ENCODE measurements at places on chromosomes 2 and 18.

GRCh38 chr18:51955136-51955535, 384.9 kb upstream of the DCC start:
- DNase-seq = no peak

DNA sequence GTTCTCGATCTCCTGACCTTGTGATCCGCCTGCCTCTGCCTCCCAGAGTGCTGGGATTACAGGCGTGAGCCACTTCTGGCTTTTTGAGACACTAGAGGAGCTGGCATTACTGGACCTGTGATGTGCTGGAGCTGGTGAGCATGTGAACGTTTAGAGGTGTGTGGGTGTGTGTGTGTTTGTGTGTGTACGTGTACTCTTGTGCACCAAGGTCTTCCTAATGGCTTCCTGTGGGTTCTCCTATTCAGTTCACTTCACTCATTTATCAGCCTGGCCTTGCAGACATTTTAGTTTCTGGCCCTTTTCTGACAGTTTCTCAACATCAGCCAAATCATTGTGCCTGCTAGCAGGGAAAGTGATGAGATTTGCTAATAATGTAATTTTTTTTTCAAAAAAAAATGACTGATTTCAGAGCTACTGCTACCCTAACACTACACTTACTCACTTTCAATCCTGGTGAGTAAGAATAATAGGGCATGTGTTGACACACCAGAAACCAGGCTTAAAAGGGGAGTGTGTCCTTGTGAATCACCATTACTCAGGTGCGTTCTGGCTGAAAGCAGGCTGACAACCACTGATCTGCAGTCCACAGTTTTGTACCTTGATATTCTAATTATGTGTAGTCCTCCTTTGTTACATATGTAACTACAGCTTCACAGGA, 41.0 kb upstream of the ACTR3 start:
- no peak for DNase-seq

DNA sequence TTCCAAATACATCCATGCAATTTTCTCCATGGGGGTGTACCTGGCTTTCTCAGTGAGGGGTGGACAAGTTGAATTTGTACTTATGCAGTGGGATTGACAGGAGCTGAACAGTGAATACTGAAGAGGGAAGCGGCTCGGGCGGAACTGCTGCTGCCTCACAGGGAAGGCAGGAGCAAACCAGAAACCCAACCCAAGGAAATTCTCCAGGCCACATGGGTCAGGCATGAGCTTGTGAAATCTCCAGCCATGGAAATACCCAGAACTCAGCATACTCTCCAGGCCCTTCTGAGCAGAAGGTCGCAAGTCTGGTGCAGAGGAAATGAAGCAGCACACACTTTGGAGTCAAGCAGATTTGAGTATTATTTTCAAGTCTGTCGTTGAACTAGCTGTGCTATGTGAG, 26.5 kb upstream of the INO80C start:
- DNase-seq = no peak

GRCh38 chr2:141770530-141770929, 360.3 kb downstream of the LRP1B start:
- DNase-seq = no peak

DNA sequence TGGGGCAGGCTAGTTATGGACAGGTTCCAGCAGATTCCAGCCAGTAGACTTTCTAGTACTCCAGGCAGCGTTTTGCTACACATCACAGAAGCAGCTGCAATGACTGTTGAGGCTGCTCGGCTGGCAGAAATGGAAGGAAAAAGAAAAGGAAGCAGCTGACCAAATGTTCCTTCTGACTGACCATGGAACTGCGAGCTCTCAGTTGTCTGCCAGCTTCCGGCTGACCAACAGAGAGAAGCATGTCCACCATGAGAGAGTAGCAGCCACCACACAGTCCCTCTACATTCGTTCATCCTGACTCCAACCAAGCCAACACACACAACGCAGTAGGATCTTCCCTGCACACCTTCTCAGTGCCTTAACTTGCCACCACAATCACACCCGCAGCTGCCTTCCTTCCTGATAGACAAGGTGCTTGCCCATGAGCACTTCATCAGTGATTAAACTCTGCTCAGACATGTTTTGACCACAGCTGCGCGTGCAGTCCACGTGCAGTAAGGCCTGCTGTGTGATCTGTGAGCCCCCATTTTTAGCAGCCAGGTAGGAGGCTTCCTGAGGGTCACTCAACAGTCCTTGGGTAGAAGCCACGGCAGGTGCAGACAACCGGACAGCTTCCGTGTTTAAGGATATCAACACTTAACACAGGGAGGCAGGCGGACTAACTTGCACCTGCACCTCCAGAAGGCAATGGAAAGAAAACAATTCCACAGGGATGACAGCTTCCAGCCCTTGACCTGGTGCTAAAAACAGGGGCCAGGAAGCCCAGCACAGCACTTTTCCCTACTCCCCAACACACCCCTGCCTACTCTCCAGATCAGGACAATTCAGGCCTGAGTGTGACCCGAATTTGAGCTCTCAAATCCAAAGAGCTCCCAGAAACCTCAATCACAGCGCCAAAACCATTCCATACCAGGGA, 996 bp downstream of the TGFBRAP1 start:
- no peak for DNase-seq

- DNase-seq = no peak
These were observed 70.9 kb downstream of the APOB start for GRCh38 chr2:20972792-20973565.

GRCh38 chr2:213766062-213766461, 481.8 kb downstream of the SPAG16 start:
- no peak for DNase-seq

GRCh38 chr2:107323946-107324565, 438.1 kb upstream of the ST6GAL2 start:
- no peak for DNase-seq

- DNase-seq = no peak
These were observed 27.0 kb downstream of the CRYGD start for GRCh38 chr2:208097313-208097712.

GRCh38 chr2:234322766-234323465, 174.0 kb downstream of the ARL4C start:
- DNase-seq = no peak

DNA sequence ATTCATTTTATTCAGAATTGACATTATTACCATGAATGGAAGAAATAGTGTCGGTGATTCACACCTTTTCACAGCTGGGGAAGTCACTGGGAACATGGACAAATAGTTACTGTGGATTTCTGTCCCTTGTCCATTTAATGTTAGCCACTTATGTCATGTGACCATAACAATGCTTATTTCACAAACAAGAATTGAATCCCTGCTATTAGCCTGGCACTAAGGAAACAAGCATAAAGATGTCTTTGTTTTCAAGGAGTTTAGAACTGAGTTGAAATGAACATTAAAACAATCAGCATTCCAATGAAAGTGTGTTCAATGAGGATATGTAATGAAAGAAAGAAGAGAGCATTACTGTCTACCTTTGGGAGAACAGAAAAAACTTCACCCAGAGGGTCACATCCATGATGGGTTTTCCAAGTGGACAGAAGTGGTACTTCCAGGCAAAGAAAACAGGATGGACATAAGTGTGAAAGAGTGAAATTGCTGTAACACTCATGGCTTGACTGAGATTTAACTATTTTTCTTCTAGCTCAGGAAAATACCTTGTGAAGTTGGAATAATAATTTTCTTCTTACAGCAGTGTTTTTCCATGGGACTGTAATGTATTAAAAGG, 324.5 kb upstream of the UBE2E3 start:
- DNase-seq = no peak

GRCh38 chr2:68464651-68465050, 2.4 kb downstream of the FBXO48 start:
- DNase-seq = no peak

DNA sequence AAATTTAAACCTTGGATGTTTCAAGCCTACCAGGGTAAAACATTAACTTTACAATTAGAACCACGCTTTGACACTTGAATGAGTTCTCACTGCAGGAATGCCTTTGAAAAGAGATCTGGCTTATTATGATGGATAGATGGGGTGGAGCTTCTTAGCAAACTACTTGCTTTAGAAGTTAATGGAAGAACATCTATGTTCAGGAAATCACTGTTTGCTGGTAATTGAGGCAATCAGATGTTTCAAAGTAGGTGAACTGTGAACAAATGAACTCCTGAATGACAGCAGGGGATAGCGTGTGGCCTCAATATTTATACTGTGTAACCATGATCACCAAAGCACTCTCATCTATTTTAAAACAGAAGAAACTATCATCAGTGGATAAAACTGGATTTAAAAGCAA, 383.6 kb downstream of the PIK3C3 start:
- DNase-seq = no peak

GRCh38 chr2:174281736-174282135, 33.4 kb upstream of the OLA1 start:
- DNase-seq = no peak

DNA sequence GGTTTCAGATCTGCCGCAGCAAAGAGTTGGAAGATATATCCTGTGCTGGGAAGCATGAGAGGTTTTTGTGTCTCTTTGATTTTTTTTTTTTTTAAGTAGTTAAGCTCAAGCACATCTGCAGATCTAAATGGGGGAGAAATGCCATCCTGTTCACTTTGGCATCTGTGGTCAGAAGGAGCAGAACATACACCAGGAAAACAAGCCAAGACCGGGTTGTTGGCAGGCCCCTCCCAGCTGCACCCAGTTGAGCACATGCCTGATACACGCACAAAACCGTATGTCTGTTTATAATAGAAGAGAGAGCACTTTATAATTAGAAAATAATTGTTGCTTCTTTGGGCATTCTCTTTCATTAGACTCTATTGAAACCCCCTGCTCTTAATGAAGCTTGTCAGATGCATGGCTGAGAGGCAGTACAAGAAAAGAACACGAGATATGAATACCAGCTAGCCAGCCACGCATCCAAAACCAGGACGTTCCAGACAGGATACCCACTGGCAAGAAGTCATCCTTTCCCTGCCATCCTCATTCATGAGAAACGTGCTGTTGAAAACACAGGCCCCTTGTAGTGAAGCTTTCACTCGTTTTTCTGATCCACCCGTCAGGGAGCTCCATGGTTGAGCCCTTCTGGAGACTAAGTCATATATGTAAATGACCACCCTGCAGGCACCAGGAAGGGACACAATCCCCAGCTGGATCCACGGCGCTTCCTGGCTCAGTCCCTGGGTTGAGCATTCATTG, 152.2 kb downstream of the ALPK2 start:
- DNase-seq = no peak

GRCh38 chr2:154452471-154452870, 246.0 kb upstream of the KCNJ3 start:
- DNase-seq = no peak

GRCh38 chr18:62810682-62811081, 95.3 kb downstream of the PHLPP1 start:
- DNase-seq = no peak

DNA sequence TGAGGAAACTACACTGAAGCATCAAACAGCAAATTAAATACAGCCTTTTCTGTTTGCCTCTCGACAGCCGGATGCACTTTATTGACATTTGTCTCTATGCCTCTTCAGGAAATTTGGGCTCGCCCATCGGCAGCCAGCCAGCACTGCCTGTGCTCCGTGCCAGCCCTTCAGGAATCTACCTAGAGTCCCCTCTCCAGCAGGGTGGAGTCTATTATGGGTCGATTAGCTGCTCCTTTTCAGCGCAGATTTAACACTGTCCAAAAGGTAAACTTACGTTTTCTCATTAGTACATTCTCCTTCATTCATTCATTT, 91.5 kb downstream of the MYCN start:
- no peak for DNase-seq

DNA sequence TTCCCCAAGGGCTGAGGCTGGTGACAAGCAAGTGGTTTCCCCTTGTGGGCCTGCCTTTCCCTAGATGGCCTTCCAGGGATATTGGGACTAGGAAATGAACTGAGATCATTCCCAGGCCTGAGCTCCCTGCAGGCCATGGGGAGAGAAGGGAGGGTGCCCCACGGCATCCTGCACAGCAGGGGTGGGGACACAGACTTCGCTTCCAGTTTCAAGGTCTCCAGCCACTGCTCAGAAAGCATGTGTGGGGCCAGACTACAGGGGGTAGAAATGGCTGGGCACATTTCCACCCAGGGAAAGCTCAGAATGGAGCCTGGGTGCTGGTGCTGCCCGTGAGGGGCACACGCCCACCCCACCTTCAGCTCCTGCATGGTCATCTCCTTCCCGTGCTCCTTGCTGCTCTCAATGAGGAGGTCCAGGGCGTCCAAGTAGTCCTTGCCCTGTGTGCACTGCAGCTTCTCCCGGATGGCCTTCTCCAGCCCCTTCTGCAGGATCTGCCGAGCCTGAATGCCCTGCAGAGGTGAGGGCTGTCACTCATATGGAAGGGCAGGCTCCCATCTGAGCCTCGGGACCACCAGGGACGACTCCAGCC, 13.2 kb downstream of the CYP26B1 start:
- DNase-seq = no peak

- DNase-seq = no peak
These were observed 136.2 kb downstream of the PXDN start for GRCh38 chr2:1607971-1608688.

GRCh38 chr18:80170395-80171053, 61.5 kb downstream of the ADNP2 start:
- no peak for DNase-seq

DNA sequence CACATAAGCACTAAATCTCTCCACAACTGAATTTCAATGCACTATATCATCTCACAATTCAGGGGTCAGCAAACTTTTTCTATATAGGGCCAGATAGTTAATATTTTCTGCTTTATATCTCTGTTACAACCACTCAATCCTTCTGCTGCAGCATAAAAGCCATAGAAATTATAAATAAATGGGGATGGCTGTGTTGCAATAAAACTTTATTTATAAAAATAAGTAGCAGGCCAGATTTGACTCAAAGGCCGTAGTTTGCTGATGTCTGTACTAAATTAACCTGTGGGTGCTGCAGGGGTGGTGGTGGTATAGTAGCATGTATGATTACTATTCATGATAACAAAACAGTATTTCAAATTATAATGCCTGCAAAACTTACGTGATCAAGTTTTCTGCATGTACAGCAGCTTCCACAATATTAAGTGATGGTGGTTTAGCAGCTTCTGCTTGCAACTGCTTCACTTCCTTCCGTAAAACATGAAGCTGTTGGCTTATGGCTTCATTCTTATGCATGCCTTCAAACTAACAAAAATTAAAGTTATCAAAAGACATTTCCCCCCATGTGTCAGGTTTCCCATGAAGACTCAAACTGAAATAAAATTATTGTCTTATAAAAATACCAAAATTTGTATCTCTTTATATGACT, 64.1 kb downstream of the SIGLEC15 start:
- DNase-seq = no peak

DNA sequence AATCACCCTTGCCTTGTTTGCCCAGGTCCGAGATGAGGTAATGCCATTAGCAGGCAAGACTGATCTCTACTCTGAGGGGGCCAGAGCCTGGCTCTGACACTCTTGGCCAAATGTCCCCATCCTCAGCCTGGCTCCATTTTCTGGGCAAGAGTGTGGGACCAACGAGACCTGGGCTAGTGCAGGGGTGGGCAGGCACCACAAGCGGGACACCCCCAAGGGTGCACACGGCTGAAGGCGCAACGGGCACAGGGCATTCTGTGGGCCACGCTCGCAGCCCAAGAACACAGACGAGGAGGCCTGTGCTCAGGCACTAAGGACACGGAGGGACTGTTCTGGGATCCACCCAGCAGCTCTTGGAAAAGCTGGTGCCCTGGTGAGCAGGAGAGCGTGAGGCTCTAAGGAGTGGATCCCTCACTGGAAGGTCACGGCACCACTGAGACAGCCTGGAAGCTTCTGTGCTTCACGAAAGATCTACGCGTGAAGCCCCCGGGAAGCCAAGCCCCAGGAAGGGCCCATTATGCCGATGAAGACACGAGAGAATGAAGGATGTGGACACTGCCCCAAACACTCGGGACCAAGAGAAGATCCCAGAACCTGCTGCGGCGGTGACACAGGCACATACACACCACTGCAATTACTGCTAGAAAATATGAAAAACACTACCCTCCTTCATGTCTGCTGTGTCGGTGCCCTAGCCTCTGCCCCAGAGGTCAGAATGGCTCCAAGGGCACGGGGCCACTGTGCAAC, 138.2 kb downstream of the HDAC4 start:
- no peak for DNase-seq

Data from NCI-H1930 (cell line).